ENCODE measurements at places on chromosomes 6 and 20.
A peak's percentile ranks its signal among the peaks of the same experiment; 100 is the strongest.

DNA sequence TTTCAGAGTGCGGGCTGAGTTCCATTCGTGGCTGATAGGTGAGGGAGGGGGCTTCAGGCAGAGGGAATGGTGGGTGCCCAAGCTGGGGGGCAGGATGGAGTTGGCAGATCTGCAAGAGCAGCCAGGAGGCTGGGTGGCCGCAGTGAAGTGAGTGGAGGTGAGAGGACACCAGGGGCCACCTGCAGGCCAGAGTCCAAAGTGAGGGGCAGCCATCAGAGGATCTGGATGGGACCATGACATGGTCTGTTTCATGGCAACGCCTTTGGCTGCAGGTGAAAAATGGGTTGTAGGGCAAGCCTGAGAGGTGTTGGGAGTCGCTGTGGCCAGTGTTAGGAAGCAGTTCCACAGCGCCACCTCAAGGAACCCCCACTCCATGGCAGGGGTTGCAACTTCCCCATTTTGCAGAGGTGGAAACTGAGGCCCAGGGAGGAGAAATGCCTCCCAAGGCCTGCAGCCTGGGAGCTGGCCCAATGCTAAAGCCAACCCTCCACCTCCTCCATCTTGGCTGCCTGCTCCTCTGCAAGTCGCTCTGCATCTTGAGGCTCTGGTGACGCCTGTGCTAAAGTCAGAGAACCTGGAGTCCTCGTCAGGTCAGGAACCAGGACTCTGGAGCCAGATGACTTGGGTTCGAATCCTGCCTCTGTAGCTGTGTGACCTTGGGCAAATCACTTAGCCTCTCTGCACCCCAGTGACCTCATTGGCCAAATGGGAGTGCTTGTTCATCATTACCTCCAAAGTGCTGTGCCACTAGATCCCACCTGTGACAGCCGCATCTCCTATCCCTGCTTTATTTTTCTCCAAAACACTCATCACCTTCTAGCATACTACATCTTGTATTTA, 153.8 kb downstream of the CEBPB start:
- no peak for DNase-seq

- DNase-seq, result no peak
Measured at GRCh38 chr6:104692008-104692407, 167.7 kb downstream of the HACE1 start.

- DNase-seq, result no peak
Measured at GRCh38 chr6:23412770-23413169, 713.2 kb upstream of the NRSN1 start.

DNA sequence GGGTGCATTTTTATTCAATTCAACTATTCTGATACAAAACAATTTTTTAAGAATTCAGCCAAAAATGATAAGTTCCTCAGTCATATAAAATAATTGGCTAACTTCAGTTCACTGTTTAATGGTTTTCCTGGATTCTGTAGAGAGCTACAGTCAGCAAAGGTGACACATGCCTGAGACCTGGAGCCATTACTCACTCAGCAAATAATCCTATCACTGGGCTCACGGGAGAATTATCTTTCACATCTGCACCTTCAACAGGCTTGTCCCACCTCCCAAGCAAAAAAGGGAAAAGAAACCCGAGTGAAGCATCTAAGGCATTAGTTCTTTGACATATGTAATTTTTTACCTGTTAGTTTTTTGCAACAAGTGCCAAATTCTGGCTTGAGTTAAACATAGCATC, 34.9 kb upstream of the FOXA2 start:
- DNase-seq, result no peak

- no peak for DNase-seq
Measured at GRCh38 chr20:35985806-35986205, 17.4 kb downstream of the CNBD2 start.

DNA sequence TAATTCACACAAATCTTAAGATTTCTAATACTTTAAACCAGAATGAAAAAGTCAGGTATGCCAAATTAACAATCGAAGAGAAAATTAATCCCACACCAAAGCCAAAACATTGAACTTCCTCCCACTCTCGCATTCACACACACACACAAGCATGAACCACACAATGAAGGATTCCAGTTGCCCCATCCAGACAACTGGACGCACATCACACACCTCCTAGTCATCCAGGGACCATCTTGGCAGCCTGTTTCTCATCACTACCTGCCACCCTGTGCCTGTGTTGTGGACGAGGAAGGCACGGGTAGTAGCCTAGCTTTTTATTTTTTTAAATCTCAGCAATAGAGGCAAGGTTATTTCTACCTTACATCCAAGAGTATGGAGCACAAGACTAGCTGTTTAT, 15.2 kb downstream of the B4GALT5 start:
- no peak for DNase-seq

- no peak for DNase-seq
Measured at GRCh38 chr6:87250019-87250418, 72.4 kb upstream of the SMIM8 start.

DNA sequence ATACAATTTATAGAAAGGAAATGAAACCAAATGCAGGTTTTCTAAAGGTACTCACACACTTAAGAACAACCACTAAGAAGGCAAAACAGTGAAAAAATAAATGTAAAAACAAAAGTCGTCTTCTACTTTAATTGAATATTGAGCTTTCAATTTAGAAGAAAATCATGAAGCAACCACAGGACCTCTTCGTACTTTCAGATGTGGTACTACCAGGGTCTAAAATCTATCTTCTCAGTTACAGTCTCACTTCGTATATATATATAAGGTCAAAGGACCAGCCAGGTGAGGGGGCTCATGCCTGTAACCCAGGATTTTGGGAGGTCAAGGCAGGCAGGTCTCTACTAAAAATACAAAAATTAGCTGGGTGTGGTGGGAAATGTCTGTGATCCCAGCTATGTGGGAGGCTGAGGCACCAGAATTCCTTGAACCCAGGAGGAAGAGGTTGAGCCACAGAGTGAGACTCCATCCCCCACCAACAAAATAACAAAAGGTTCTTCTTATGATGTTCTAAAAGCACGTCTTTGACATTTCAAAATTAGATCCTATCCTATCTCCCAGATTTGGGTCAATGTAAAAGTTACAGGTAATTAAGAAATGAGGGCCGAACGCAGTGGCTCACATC, 12.5 kb downstream of the ROMO1 start:
- DNase-seq, result no peak

- DNase-seq, result no peak
Measured at GRCh38 chr20:52060794-52061714, 130.5 kb downstream of the ZFP64 start.

DNA sequence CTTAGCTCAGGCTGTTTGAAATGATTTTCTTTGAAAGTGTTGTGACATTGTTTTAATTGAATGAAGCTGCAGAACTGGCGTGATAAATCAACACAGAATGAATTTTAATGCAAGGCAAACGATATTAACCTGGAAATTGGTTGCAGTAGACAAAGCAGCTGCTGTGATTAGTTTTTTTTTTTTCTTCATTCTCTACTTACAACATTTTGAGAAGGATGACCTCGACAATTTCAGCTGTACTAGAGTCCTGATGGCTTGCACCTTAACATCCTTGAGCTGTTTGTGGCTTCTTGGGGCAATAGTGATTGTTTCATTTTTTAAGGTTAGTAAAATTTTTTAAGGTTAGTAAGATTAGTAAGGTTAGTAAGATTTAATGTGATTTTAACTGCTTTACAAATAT, 54.2 kb downstream of the QKI start:
- DNase-seq, result no peak

DNA sequence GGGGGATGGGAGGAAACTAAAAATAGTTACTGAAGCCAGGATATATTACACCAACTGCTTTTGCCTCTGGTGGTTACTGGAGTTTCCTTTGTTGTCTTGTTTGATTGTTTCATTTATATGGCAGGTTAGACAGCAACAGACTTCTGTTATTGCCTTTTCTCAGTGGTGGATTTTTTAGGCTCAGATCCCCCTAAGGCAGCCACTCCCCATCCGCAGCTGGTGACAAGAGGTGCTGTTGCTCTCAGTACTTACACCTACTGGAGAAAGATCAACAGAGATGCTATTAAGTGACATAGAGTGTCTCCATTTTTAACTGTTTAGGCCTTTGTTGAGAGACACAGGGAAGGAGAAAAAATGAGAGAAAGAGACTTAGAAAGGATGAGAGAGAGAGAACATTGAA, 552.1 kb downstream of the PKHD1 start:
- DNase-seq, result no peak

DNA sequence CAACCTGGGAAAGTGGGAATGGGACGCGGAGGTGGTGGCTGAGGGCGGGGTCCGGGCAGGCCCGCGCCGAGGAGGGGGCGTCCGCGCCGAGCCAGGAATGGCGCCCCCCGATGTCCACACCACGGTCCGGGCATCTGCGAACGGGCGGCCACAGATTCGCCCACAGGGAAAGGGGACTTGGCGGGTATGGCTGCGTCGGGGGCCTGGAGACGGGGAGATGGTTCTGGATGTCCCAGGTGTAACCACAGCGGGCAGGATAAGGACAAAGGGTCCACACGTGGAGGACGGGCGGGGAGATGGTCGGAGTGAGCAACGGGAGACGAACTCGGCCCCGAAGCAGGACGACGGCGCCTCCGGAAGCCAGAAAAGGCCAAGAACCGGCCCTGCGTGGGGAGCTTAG, 124.6 kb downstream of the WDR27 start:
- no peak for DNase-seq

- no peak for DNase-seq
Measured at GRCh38 chr6:122692807-122693580, 82.8 kb downstream of the PKIB start.

DNA sequence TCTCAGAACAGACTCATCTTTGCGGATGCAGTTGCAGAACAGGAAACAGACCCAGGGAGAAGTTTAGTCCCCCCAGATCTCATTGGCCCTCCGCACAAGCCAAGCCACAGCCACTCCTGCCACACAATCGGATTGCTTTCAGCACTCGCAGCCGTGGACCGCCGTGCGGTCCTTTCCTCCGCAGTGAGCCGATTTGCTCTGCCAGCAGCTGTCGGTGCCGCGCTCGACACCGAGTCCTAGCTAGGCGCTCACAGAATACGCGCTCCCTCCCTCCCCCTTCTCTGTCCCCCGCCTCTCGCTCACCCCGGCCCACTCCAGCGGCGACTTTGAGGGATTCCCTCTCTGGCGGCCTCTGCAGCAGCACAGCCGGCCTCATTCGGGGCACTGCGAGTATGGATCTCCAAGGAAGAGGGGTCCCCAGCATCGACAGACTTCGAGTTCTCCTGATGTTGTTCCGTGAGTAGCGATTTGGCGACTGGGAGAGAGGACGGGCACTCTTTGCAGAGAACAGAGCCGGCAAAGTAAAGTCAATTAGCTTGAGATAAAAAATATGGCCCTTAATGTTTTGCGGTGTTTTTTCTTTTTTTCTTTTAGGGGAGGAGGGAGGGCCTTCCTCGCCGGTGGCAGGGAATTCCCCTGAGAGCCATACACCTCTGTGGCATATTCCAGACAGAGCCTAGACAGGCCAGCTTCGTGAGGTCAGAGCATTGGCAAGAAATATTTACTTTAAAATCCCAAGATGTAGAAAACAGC, at the start of gene LAMP5:
TSS of gene LAMP5 (plus strand) at position 130 of the 753 bp plus-strand sequence. CDS start at position 393, 263 bp downstream.
- no peak for DNase-seq

DNA sequence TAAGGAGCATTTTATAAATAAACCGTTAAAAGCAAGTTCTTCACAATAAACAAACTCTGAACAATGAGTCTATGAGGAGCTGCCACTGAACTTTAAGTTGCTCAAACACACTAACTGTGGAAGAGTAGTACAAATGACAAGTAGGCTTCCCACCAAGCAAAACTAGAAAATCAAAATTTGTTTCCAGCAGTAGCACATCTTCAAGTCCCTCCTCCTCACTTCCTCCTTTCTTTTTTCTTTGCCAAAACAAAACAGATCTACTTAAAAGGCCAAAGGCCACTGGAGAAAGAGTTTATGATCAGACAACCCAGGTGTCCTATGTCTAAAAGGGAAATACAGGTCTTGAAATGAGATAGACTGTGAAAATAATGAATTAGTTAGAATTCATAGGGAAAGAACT, 17.1 kb upstream of the FAM135A start:
- DNase-seq, result no peak

GRCh38 chr20:43513931-43514647, 6.6 kb downstream of the L3MBTL1 start:
- peak; percentile 90 for DNase-seq

DNA sequence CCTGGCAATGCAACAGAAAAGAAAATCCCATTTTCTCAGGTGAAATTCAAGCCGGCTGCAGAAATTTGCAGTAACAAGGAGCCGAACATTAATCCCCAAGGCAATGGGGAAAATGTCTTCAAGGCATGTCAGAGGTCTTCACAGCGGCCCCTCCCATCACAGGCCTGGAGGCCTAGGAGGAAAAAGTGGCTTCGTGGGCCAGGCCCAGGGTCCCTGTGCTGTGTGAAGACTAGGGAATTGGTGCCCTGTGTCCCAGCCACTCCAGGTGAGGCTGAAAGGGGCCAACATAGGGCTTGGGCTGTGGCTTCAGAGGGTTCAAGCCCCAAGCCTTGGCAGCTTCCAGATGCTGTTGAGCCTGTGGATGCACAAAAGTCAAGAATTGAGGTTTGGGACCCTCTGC, 111.7 kb downstream of the CD24 start:
- no peak for DNase-seq

DNA sequence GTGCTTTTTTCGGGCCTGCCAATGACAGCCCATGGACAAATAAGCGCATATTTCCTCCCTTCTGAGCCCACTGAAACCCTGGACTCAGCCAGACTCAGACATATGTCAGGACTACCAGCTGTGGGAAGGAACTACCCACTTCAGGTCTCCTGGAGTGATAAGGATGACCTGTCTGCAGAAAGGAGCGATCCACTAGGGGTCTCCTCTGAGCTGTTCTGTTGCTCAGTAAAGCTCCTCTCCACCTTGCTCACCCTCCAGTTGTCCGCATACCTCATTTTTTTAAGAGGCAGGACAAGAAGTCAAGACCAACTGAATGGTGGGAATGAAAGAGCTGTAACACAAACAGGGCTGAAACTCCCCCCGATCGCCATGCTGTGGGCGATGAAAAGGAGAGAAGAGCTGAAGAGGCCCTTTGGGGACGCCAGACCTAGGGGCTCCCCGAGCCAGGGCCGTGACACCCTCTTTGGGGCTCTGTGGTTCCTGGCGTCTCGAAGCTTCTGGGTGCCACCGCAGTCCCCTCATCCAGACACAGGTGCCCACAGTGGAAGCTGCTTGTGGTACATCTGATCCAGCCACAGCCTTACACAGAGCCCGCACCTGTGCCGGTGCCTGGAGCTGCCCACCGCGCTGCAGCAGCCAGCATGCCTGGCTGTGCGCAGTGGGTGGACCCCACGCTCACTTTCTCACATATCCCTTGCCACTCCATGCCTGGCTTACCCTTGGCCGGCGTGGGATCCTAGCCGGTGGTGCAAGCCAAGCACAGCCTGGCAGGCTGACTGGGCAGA, 68.8 kb downstream of the EYS start:
- no peak for DNase-seq

GRCh38 chr6:75135450-75135849, 70.4 kb downstream of the COL12A1 start:
- DNase-seq, result no peak

GRCh38 chr20:1345756-1346093, 16.8 kb upstream of the SDCBP2 start:
- no peak for DNase-seq

- DNase-seq, result peak; percentile 34
Measured at GRCh38 chr20:35523298-35523888, 6.1 kb downstream of the C20orf173 start.

Data from activated naive CD4-positive, alpha-beta T cell treated with anti-CD3 and anti-CD28 coated beads, Interleukin-2, amount 50 U/mL, for 72 hours (primary cell).